ENCODE measurements at places on chromosomes 4 and X. TPM values are rescaled to one million over a fixed set of nuclear protein-coding genes. Genes with fewer than 3 reads are reported as not detected.

CENPI gene
- 2.1 TPM for polyA plus RNA-seq

CXCL8 gene
- polyA plus RNA-seq = 1.6 TPM

BMP3 gene
- polyA plus RNA-seq = 0.21 TPM

PRSS12 gene
- polyA plus RNA-seq = 6.0 TPM

RAB33A gene
- polyA plus RNA-seq = 0.56 TPM

TCEAL3 gene
- polyA plus RNA-seq = 104 TPM

SYAP1 gene
- 17.0 TPM for polyA plus RNA-seq

TLR3 gene
- 2.9 TPM for polyA plus RNA-seq

MAOA gene
- polyA plus RNA-seq = 210 TPM

FGF16 gene
- 0.16 TPM for polyA plus RNA-seq

SLC2A9 gene
- polyA plus RNA-seq = 2.0 TPM

TCEAL6 gene
- not detected for polyA plus RNA-seq

DMP1 gene
- polyA plus RNA-seq = not detected

PPM1K gene
- 7.3 TPM for polyA plus RNA-seq

USP17L30 gene
- not detected for polyA plus RNA-seq

TEX13A gene
- polyA plus RNA-seq = not detected

GABRE gene
- polyA plus RNA-seq = 7.1 TPM

CORIN gene
- polyA plus RNA-seq = 0.11 TPM

SLC6A8 gene
- polyA plus RNA-seq = 14.7 TPM

CHRDL1 gene
- polyA plus RNA-seq = 9.5 TPM

IL2 gene
- not detected for polyA plus RNA-seq

BEND4 gene
- not detected for polyA plus RNA-seq

CABS1 gene
- not detected for polyA plus RNA-seq
